ENCODE measurements at places on chromosomes 2 and 18.

DNA sequence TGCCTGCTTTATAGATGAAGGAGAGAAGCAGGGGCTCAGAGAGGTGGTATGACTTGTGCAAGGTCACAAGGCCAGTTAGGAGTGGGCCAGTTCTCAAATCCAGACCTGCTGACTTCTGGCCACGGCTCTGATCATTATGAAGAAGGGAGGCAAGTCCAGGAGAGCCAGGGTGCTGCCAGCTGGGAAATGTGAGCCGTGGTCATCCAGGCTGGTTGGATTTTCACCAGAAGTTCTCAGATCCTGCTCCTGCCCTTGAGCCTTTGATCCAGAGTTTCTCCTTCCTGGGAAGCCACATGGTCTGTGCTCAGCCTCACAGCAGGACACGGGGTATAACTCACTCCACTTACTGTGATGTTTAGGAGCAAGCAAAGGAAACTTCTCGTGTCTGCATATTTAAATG, 239.9 kb downstream of the KLHL29 start:
- DNase-seq = no peak

DNA sequence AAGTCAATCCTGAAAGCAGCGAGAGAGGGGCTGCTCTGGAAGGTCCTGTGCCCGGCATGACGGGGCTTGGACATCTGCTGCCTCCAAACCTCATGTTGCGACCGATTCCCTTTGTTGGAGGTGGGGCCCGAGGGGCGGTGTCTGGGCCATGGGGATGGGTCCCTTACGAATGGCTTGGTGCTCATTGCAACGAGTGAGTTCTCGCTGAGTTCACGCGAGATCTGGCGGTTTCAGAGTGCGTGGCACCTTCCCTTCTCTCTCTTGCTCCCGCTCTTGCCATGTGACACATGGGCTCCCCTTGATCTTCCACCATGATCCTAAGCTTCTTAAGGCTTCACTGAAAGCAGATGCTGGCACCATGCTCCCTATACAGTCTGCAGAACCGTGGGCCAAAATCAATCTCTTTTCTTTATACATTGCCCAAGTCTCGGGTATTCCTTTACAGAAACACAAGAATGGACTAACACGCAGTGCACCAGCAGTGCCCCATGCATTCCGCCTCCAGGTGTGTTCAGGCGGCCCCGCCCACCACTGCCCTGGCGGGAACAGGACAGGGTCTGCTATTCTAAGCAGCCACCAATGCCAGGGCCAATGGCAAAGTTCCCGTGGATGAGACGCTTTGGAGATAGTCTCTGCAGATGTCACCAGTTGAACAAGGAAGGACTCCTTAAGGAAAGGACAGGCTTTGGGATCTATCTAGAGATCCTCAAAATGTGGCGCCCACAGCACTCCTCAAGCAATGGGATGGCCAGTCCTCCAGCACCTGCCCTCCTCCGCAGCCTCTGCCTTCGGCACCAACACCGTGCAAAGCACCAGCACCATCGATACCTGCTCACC, 63.4 kb downstream of the ZNF516 start:
- no peak for DNase-seq

- DNase-seq = no peak
Measured at GRCh38 chr18:58402247-58402646, 226.6 kb downstream of the ALPK2 start.

- no peak for DNase-seq
Measured at GRCh38 chr2:179985163-179985820, 21.8 kb downstream of the CWC22 start.

- DNase-seq = no peak
Measured at GRCh38 chr2:216015722-216016464, 2.5 kb upstream of the MREG start.

DNA sequence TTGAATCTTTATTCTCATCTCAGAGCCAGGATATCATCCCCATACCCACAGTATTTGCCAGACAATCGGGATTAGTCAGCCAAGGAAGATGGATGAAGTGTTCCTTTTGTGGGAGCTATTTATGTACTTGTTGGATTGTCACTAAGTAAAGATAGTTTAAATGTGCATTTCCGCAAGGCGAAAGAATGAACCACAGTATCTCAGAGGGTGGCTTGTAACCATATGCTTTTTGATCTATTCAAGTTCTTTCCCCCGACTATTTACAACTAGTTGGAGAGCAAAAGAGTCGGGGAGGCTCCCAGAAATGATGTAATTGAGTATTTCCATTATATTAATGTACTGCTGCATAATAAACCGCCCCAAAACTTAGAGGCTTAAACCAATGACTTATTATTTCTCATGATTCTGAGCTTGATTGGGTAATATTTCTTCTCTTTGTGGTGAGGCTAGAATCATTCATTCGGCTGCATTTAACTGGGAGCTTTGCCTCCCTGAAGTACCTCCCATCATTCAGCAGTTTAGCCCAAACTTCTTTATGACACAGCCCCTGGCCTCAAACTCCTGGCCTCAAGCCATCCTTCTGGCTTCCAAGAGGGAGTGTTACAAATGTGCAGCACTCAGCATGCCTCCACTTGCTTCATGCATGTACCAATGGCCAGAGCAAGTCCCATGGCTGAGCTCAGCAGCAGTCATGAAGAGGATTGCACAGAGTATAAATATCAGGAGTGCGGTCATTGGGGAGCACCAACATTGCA, 423.7 kb downstream of the METTL4 start:
- DNase-seq = no peak
